NCI-H187 (cell line): ENCODE measurements at places on chromosomes 2 and 18.

GRCh38 chr2:226131299-226131784 is 668.3 kb downstream of the IRS1 start:
- no peak for DNase-seq

GRCh38 chr2:182716650-182716979 is 558 bp downstream of the DNAJC10 start:
- DNase-seq = peak; percentile 26

DNA sequence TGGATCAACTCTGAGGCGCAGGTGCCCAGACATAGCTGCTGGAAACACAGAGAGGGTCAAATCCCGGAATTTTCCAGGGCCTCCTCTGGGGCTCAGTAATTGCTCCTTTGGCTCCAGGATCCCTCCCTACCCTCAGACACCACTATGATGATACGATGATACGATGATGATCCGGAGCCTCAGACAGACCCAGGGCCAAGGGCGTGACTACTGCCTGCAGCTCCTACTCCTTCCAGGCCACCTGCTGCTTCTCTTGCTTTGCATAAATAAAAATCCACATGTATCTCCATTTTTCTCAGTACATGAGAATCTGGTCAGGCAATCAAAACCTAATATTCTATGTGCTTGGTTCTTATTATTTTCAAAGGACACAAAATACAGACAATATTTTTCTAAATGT is 33.7 kb downstream of the MRPL35 start:
- no peak for DNase-seq

- DNase-seq = no peak
Observed at GRCh38 chr18:14031053-14031452, 101.2 kb downstream of the ZNF519 start.

DNA sequence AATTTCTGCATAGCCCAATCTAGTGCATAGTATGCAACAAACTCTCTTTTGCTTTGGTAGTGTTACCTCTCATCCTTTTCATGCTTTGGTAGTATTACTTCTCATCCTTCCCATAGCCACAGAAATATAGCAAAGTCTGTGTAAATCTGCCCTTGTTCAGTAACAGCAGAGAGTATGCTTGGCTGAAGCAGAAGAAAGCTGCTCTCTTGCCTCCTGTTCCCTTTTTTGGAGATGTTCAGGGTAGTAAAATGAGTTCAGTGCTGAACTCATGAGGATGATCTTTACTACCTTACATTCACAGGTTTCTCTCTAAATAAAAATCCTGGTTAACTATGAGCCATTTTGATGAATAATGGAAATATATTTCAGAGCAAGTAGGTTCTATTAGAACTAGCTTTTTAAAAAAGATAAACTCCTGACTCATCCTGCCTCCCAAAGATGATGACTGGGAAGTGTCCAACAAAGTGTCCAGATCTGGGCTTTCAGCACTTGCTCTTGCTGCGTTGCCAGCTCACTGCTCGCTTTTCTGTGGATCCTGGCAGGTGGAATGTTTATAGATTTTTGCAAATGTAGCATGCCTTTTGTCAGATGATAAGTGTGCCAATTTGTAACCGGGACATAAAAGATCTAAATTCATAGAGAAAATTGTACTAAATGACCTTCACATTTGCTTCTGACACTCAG is 29.4 kb upstream of the CHMP3 start:
- no peak for DNase-seq

DNA sequence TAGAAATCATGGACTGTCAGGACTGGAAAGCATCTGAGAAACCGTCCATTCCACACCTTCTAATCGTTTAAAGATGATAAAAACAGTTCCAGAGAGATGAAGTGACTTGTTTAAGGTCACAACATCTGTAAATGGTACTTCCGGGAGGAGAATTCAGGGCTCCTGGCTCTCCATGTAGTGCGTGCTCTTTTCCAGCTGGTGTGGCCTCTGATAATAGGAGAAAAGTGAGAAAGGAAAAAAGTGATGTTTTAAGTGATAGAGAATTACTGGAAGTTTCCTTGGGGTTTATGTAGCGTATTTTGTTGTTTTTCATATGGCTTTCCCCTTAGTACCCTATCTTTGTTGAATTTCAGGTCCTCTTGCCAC is 663 bp downstream of the C2orf49 start:
- no peak for DNase-seq

DNA sequence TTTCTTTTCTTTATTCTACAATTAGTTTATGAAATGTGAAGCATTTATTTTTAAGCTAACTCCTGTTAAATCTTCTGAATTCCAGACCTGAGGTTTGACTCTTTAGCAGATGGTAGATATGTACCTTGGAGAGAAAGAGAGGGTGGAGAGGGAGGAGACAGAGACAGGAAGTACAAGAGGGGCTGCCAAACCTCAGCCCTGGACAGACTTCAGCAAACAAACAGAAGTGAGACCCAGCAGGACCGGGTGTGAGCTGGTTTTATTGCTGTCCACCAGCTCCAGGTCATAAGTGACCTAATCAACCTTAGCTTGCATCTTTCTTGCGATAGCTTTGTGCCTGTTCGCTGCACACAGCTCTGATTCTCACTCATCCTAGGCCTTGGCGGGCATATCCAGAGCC is 168.6 kb downstream of the CNTNAP5 start:
- no peak for DNase-seq

DNA sequence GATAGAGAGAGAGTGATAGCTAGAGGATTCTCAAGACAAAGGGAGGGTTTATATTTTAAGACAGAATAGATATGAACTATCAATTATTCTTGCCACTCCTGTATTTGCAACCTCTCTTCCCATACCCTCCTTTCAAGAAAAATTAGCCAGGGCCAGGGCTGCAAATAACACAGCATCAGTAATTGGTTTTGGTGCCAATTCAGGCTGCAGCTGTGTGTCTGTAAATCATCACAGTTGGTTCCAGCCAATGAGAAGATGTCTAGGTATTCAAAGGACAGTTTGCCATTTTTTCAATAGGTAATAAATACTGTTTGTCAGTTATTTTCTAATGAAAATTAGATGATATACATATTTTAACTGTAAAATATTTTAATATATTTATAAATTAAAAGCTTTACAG is 73.5 kb downstream of the WDPCP start:
- no peak for DNase-seq

DNA sequence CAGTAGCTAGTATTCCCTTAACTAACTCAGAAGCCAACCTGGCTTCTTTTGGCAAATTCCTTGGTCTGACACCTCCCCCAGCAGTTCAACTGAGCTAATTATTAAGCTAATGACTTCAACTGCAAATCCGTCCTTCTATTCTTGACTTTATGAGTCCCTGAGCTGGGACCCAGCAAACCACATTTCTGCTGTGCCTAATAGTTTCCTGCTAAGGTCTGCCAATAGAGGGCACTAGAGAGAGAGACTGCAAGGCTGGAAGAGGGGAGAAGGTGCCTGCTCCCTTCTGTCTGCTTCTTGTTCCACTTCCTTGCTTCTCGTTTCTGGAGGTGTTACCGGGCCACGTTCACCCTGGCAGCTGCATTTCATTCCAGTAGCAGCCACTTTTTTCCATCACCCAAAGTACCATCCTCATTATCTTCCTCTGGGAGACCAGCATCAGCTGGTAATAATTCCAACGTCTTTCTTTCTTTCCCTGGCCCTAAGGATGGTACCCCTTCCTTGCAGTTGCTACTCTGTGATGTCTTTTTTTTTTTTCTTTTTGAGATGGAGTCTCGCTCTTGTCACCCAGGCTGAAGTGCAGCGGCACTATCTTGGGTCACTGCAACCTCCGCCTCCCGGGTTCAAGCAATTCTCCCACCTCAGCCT is 352.0 kb downstream of the TNS1 start:
- DNase-seq = no peak

- peak; percentile 28 for DNase-seq
Observed at GRCh38 chr2:96870626-96871255, 861 bp upstream of the SEMA4C start.

GRCh38 chr2:205681401-205682238 is 681 bp upstream of the NRP2 start:
- no peak for DNase-seq

- no peak for DNase-seq
Observed at GRCh38 chr2:109466674-109467575, 146.8 kb downstream of the SEPTIN10 start.

- no peak for DNase-seq
Observed at GRCh38 chr2:67876176-67876575, 186.6 kb downstream of the C1D start.

- DNase-seq = peak; percentile 37
Observed at GRCh38 chr2:28613633-28614501, 118.0 kb downstream of the PLB1 start.

DNA sequence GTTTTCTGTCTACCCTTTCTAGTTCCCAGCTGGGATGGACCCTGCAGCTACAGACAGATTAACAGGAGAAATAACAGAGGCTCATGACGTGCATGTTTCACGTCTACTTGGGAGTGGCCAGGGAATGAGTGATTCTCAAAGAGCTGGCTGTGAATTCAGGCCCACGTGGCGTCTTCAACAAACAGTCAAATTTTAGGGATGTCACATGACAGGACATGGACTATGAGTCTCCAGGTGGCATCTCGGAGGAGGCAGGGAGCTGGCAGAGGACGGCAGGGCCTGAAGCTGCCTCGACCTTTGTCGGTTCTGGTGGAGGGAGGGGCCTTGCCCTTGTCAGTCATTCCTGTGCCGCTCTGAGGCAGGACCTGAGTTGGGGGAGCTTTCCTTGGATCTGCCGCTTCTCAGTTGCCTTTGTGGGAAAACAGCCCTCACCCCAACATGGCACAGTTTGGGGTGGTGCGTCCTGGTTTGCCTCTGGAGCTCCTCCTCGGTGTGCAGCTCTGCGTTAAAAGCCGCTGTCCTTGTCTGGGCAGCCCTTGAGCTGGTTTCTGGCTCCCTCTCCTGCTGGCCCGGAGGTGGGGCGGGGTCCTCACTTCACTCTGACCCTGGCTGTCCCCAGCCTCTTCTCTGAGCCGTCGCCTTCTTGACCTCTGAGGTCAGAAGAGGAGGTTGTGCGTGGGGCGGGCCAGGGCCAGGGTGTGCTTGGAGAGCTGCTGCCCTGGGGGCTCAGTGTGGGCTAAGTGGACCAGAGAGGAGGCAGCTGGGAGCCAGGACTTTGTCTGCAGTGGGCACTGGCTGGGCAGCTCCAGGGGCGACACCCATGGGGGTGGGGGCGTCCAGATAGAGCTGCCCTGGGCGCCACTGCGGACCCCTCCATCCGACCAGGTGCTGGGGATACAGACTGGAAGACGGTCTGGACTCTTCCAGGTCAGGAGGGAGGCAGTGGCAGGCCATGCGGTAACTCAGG is 12.1 kb upstream of the GAL3ST2 start:
- DNase-seq = no peak

- DNase-seq = no peak
Observed at GRCh38 chr2:196099916-196100315, 31.3 kb upstream of the DNAH7 start.

DNA sequence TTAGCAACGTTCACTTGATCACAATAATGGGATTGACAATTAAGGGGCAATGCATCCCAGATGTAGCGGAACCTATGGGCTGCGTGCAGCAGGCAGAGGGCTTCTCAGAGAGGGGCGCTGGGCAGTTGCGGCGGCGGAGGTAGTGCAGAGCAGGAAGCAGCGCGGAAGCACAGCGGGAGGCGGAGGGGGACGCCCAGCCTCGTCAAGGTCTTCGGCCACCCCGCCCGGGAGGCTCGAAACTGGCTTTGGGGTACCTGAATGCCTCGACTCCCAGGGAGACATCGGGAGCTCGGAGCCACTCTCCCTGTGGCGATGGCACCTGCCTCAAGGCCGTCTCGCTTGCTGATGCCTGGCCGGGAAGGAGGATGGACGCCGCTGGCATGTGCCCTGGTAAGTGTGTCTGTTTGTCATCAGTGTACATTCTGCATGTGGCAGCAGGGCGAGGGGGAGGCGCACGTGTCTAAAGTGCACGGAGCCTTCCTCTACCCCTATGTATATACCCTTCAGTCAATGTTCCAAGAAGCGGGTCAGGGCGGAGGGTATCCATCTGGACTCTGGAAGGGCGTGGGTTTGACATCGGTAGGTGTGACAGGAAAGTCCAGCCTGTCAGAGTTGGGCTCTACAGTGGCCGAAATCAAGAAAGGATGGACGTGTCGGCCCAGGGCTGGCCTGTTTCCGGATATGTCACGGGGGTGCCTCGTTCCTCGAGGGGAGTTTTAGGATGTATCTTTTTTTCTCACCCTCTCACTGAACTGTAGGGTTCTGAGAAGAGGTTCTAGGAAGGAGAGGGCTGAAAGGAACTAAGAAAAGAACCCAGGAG is 7.5 kb upstream of the SP9 start:
- no peak for DNase-seq

- no peak for DNase-seq
Observed at GRCh38 chr18:48939205-48940097, 11.3 kb downstream of the SMAD7 start.

DNA sequence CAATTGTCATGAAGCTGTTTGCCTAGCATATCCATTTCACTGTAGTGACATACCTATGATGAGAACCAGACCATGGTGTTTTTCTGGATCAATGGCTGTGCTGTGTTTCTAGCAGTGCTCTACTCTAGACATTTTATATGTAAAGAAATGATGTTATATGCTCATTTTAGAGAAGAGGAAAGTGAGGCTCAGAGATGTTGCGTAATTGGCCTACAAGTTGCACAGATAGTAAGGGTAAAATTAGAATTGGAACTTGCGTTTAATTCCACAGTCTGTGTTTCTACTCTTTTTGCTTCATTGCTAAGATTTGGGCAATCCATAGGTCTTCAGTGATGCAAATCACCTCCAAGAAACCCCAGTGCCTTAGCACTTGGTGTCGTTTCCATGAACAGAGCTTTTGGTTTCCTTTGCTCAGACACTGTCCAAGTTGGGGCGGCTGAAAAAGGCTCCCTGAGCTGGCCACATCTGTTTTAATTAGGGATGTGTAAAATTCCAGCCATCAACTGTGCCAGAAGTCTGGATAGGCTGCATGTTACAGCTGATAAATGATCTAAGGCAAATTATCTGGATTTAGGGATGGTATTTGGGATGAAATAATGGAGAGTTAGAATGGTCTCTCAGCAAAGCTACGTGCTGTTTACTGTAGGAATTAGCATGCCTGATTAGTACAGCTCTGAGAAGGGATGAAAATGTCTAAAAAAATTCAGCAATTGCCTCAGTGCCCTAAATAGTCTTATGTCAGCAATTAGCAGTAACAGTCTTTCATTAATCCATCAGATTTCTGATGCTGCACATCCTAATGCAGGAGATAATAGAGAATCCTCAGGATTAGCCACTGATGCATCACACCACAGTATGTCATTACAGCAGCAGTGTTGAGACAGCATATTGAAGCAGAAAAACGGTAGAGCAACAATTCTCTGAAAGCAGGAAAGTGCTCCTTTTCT is 65.3 kb downstream of the PTPRM start:
- no peak for DNase-seq

GRCh38 chr2:48965204-48965603 is 189.1 kb downstream of the FSHR start:
- no peak for DNase-seq

- DNase-seq = no peak
Observed at GRCh38 chr2:157843935-157844334, 32.2 kb downstream of the ACVR1 start.
